Omental fat pad (tissue), 4 donors: ENCODE measurements at places on chromosomes 7 and 10. TPM values are rescaled to one million over a fixed set of nuclear protein-coding genes. Genes with fewer than 3 reads are reported as not detected.

The MET gene
- 71.8 TPM for total RNA-seq

The MBLAC1 gene
- total RNA-seq = 2.9 TPM

DNA sequence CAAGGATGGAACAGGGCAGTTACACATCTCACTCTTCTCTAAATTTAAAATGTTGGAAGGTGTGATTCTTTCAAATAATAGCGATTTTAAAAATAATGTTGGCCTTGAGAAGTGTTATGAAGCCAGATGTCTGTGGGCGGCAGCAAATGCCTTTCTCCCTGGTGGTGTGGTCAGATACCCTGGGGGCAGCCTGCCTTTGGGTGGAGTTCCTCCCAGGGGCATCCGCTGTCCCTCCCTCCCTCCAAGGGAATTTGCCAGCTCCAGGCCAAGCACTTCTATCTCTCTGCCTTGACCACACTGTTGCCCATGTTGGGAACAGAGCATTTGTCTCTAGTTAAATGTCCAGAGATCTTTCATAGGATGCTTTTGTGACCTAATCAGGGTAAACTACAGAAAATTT lies 121.4 kb downstream of the POU6F2 start:
- no peak for DNase-seq

- no peak for DNase-seq
Measured at GRCh38 chr7:129122751-129123509, 21.6 kb upstream of the TSPAN33 start.

GRCh38 chr10:33876584-33877400 lies 542.3 kb upstream of the NRP1 start:
- no peak for DNase-seq

DNA sequence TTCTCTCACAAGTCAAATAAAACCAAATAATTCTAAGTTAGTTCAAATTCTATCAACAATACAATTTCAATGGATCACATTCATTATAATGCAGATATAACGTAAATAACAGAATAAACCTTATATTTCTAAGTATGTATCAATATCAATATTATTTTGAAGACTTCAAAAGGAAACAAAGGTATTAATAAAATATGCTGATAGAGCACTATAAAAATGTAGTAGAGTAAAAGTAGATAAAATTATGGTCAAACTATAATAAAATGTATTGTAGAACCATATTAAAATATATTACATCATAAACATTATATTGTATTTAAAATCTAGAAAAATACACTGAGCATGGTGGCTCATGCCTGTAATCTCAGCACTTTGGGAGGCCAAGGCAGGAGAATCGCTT lies 23.5 kb upstream of the NRCAM start:
- no peak for DNase-seq

DNA sequence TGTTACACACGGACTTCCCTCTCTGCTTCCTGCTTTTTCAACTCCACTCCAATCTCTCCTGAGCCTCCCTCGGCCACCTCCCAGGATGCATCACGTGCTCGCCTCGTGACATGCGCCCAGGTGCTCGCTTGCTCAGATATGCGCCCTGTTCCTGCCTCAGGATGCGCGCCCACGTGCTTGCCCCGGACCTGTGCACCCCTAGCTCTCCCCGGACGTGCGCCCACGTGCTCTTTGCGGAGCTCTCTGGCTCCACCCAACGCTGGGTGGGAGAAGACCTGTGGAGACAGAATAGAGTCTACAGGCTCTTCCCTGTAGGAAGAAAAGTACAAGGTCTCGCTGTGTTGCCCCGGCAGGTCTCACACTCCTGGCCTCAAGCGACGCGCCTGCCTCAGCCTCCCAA lies 23.1 kb downstream of the PARD3 start:
- DNase-seq = no peak

- no peak for DNase-seq
Measured at GRCh38 chr10:127194599-127194998, 1.8 kb downstream of the INSYN2A start.

DNA sequence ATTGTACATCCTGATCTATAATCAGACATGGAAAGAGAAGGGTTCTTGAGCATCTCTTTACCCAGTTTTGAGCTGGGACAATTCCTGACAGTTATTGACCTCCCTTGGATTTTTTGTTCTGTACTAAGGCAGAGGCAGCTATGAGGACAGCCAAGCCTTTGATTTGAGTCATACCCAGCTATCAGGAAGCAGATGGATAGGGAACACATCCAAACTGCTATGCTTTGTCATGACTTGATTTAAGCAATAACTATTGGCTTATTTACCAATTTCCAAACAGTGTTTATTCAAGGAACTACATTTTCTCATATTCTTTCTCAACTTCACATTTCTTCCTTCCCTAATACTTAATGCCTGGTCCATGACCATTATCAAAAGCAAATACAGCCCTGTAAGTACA lies 396.4 kb upstream of the STEAP1 start:
- DNase-seq = no peak

DNA sequence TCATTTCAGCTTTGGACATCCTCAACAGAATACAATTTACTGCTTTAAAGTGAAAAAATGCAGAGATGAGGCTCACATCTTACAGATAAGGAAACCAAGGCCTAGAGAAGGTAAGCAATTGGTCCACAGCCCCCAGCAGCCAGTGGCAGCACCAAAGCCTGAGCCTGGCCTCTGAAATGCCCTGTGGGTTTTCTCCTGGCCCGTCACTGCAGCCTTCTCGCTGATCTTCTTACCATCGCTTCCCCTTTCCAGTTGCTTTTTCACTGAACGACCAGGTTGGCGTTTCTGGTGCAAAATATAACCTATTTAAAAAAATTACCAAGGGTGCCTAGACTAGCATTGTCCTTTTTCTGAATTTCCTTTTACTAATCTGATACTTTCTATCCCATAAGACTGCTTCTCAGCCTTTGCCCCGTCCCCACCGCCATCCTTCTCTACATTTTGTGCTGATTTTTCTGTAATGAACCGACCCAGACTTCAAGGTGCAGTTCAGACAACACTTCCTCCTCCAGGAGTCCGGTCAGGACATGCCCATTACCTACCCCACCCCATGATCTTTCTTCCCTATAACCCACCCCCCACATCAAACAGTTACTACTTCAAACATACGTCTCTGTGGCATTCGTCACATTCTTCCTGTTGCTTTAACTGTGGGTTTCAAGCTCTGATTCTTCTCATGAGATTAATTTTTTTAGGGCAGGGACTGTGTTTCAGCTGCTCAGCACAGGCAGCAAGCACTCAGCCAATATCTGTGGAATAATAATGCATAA lies 289.4 kb downstream of the DNAJB6 start:
- no peak for DNase-seq

DNA sequence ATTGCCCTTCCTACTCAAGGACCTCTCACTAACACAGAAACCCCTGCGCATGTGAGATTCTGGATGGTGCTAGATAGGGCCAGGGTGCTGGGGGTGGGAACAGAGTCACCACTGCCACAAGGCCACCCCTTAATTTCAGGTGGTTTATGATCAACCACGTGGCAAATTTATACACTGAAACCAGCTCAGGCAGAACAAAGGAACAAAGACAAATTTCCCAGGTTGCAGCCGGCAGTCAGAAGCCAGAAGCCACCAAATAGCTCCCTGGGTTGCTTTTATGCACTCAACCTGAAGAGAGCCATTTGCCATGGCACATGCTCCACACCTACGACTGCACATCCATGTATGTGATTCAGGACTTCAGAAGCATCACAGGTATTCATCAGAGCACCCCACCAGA lies 2.5 kb downstream of the VOPP1 start:
- no peak for DNase-seq
